ENCODE measurements at places on chromosomes 16 and 17.
A peak's percentile ranks its signal among the peaks of the same experiment; 100 is the strongest.

DNA sequence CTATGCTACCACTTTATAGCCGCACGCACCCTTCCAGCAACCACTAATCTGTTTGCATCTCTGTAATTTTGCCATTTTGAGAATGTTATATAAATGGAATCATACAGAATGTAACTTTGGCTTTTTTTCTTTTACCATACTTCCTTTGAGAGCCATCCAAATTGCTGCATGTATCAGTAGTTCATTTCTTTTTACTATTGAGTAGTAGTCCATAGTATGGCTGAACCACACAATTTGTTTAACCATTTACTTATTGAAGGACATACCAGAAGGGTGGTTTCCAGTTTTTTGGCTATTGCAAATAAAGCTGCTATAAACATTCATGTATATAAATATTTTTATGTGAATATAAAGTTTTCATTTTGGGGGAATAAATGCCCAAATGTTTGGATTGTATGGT lies 8.8 kb downstream of the TENT4B start:
- DNase-seq: no peak

DNA sequence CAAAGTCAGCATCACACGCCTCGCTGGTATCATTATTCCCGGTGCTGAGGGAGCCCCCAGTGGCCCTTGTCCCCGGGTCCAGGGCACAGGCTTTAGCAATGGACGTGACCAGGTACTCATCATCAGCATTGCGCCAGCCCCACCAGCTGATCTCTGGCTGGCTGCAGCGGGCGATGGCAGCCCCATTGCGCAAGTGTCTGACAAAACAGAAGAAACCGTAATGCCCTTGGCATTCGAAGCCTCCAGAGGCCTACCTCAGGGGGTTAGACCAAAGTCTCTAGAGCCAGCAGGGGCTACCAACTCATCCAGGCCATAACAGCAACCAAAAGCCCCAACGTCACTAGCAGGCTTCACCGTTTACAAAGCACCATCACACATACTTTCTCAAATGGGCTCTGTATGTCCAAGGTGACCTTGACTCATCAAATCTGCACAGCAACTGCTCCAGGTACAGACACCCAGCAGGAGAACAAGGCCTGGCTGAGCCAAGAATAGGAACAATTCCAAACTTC lies 7.3 kb downstream of the MTMR4 start:
- no peak for DNase-seq

DNA sequence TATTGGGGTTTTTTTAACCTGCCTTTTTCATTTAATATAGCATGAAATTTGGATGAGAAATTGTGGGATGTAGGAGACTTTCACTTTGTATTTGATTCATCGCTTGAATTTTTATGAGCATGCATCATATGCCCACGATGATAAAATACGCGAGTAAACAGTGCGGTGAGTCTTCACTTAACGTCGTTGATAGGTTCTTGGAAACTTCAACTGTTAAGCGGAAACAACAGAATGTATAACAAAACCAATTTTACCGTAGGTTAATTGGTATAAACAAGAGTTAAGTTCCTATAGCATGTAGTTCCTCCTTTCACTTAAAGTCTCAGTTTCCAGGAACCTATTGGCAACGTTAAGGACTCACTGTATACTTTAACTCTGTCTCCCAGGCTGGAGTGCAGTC lies 28.7 kb downstream of the MMP15 start:
- no peak for DNase-seq

DNA sequence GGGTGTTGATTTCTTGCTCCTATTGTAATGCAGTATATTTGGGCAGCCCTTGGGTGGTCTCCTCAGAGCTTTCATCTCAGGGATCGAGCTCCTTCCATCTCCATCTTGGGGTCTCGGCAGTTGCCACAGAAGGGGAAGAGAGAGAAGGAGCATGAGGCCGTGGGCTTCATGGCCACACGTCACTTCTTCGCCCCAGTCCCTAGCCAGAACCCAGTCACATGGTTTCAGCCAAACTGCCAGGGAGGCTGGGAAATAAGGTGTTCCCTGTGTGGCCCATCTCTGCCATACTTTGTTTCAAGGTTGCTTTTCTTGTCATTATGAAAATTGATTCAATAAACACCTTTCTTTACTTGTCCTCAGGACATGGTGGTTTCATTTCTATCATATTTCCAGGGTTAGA lies 68.4 kb upstream of the NKD1 start:
- DNase-seq: no peak

GRCh38 chr16:79757163-79757562 lies 156.6 kb upstream of the MAF start:
- DNase-seq: no peak

DNA sequence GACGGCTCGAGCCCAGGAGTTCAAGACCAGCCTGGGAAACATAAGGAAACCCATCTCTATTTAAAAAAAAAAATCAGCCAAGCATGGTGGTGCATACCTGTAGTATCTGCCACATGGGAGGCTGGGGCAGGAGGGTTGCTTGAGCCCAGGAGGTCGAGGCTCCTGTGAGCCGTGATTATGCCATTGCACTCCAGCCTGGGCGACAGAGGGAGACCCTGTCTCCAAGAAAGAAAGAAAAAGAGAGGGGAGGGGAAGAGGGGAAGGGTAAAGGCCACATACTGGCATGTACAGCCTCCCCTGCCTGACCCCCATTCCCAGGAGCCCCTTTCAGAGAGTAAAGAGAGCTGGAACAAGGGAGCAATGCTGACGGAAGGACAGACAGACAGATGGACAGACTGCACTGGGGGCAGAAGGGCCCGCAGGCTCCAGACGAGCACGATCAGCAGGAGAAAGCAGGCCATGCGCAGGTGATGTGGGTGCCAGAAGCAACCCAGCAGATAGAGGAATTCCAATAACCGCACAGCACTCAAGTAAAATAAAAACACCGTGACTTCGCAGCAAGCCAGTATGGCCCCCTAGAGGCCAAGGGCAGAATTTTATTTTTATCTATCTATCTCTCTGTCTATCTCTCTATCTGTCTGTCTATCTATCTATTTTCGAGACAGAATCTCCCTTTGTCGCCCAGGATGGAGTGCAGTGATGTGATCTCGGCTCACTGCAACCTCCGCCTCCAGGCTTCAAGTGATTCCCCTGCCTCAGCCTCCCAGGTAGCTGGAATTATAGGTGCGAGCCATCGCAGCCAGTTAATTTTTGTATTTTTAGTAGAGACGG lies 27.1 kb upstream of the SNN start:
- peak; percentile 72 for DNase-seq

Measured in CD4-positive, alpha-beta T cell treated with Interleukin-2 at 100 ng/mL for 4 hours (primary cell).